ENCODE measurements at places on chromosomes 7 and 10. TPM values are rescaled to one million over a fixed set of nuclear protein-coding genes. Genes with fewer than 3 reads are reported as not detected.

Gene BAIAP2L1
- polyA plus RNA-seq, result 1.5 TPM

Gene OR2A5
- not detected for polyA plus RNA-seq

GRCh38 chr10:86188326-86188725 is 178.3 kb downstream of the GRID1 start:
- DNase-seq, result no peak

GRCh38 chr10:63929831-63930467 is 408.7 kb downstream of the REEP3 start:
- DNase-seq, result no peak

GRCh38 chr7:13933091-13933490 is 56.4 kb downstream of the ETV1 start:
- no peak for DNase-seq
